ENCODE measurements at places on chromosomes 13 and 19.

- no peak for DNase-seq
Measured at GRCh38 chr13:98922306-98922705, 55.6 kb downstream of the DOCK9 start.

DNA sequence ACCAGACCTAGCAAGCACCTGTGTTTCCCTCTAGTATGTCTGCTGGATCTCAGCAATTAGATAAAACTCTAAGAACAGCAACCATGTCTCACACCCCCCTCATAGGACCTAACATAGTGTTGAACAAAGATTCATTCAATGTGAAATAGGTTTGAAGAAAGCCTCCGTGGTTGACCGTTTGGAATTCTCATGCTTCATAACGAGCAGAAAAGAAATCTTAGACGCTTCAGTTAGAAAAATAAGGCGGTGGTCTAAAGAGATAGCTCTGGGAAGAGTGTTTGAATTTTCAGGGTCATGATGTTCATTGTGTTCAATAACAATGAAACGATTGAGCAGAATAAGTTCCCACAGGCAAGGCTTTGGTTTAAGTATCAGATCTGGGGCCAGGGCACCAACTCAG lies 332.9 kb downstream of the COG6 start:
- no peak for DNase-seq

DNA sequence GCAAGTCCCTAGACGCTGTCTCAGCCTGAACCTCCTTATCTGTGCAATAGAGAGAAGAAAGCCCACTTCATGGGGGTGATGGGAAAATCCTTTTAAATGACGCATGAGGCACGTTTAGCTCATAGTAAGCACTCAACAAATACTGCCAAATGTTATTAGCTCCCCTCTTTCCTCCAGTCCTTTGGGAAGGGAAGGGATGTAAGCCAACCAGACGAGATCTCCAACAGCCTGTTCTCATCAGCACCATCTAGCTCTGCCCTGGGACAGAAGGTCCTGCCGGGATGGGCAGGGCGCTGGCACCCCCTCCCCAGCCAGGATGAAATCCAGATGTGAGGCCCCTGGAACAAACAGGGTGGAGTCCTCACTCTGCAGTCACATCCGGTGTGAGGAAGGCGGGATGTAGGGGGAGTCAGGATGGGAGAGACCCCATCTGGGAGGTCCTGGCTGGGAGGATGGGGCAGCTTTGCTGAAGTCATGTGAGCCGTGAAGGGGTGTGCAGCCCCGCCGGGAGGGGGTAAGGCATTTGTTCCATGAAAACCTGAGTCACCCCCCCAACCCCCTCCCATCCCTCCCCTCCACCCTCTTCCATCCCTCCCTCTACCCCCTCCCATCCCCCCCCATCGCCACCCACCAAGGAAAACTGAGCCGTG lies 4.6 kb downstream of the S1PR2 start:
- DNase-seq = peak; percentile 74

GRCh38 chr13:64248371-64249065 lies 2832.9 kb upstream of the PCDH20 start:
- no peak for DNase-seq

- DNase-seq = no peak
Measured at GRCh38 chr19:58555369-58555885, 522 bp upstream of the CHMP2A start.

DNA sequence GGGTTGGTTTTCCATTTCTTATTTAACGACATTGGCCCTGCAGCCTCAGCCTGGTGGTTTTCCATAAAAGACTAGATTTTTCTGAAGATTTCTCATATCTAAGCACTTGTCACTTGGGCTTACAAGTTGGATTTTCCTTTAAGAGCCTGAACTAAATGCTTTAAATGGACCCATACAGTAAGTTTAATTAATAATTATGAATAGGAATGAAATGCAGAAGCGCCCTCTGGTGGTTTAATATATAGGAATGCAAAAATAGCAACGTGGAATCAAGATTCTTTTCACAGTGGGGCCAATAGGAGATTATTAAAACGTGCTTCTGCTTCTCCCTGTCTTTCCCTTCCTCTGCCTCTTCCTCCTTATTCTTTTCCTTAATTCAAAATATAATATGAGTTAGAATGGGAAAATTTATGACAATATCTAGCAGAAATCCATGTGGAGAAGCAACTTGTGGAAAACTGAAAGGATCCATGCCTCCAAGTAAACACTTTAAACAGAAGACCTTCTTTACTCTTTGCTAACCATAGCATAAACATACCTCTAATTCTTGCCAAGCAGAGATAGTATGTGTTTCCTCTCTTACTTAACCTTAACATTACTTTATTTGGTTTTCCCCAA lies 324.0 kb downstream of the GPC5 start:
- no peak for DNase-seq

- no peak for DNase-seq
Measured at GRCh38 chr19:2922987-2923386, 21.8 kb downstream of the ZNF77 start.

- DNase-seq = no peak
Measured at GRCh38 chr19:38921420-38922274, 8.9 kb downstream of the SARS2 start.

DNA sequence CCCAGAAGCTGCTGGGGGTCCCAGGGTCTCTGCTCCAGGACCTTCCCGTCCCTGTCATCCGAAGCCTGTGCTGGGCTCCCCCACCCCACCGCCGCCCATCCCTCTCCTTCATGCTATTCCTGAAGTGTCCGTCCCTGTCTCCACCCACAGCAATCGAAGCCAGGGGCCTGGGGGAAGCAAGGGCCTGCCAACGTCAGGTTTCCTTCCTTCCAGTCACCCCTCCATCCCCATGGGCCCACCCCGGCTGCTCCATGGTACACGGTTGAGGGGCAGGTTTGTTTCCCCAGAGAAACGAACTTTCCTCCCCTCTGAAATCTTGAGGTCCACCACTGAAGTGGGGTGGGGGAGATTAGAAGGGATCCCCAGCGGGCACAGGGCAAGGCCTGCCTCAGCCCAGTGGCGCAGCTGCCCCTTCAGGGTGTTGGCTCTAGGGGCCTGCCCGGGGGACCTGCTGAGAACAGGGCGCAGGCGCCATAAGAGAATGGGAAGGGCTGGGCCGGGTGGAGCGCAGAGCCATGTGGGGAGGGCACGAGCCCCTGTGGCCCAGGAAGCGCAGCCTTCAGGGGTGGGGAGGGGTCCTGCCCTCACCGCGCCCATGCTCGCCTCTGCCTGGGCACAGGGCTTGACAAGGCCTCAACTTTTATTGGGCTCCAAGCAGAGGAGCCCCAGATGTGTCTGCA lies 16.1 kb downstream of the CEBPG start:
- no peak for DNase-seq

DNA sequence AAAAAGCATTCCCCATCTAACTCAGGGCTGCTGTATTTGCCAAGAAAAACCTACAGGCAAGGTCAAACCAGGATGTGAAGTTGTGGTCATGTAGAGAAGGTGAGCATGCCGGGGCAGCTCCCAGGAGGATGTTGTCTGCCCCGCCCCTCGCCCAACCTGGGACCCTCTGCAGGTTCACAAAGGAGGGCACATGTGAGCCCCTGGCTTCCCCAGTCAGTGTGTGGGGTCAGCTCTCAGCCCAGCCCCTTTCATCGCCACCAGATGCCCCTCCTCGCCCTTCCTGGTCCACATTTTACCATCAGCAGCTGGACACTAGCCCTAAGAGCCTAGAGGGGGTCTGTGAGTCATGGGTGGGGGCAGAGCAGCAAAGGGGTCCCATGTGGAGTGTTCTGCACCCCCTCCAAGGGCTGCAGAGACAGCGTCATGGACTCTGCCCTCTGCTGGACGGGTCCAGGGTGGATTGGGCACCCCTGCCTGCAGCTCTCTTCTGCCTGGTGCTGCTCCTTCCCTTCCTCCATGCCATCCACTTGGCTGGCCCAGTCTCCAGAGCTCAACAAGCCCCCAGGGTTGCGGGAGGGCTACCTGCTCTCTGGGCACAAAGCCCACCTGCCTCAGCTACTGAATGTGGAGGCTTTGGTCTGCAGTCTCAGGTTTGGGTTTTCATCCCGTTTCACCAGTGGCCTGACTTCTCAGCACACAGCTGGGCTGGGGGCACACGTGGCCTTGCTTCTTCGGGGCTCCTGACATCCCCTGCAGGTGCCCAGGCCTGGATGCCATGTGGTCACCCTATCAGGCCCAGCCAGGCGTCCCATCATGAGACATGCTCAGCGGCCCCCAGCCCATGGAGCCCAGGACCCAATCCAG lies 3.7 kb downstream of the PLEKHF1 start:
- no peak for DNase-seq

GRCh38 chr19:21322528-21322927 lies 6.7 kb downstream of the ZNF708 start:
- no peak for DNase-seq

DNA sequence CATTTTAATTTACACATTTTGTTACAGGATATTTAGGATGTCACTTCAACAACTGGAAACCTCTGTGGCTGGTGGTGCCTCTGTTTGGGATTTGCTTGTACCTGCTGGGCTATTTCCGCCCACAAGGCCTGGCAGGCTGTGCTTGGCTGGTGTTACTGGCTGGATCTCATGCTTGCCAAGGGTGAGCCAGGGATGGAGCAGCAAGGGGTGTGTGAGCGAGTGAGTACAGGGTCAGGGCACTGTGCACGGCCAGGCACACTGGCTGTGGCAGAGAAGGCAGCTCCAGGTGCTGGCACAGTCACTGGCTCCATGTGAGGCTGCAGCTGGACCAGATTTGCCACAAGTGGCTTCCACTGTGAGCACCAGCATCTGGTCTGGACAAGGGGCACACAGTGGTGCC lies 1254.8 kb downstream of the SLITRK5 start:
- DNase-seq = no peak

GRCh38 chr13:24502533-24503378 lies 9.8 kb downstream of the PARP4 start:
- DNase-seq = no peak

- DNase-seq = no peak
Measured at GRCh38 chr13:93338030-93338429, 111.4 kb downstream of the GPC6 start.

- DNase-seq = no peak
Measured at GRCh38 chr13:26400545-26400944, 146.6 kb downstream of the CDK8 start.

DNA sequence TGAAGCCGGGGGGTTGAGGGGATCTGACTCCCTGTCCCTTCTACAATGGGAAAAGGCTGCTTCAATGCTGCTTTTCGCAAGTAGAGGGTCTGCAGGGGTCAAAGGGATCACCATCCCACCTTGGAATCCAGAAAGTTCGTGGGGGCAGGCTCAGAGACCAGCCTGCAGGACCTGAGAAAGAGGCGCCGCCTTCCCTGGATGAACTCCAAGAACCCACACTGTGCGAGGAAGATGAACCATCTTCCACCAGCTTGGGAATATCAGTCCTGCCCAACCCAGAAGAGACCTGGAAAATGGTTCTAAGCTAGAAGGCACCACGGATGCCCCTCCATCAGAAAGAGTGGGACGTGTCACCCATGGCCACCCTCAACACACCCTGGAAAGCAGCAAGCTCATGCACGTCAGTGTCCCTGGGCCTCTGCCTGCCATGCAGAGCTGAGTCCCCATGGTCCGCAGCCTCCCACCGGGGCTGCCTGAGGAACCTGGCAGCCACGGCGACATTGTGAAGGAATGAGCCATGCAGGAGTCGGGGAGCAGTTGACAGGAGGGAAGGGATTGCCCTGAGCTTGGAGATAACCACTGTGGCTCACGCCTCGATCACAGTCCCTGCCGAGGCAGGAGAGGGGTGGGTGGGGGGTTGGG lies 14.6 kb downstream of the RAB3D start:
- DNase-seq = no peak

DNA sequence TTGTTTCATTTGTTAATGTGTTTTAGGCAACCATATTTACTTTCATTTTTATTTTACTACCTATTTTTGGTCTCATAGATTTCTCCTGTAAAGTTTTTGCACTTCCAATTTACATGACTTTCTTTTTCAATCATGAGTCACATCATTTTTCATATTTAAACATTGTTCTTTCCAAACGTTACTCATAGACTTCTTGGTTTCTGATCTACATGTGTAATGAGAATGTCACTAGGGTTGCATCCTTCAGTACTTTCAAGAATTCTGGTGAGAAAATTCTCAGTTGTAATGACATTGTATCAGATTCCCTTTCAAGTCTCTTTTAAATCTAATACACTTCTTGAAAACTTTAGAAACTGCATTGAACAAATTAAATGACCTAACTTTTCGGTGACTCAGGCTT lies 991.7 kb downstream of the EFNB2 start:
- no peak for DNase-seq

GRCh38 chr19:2013683-2013961 lies 1.9 kb downstream of the BTBD2 start:
- no peak for DNase-seq

DNA sequence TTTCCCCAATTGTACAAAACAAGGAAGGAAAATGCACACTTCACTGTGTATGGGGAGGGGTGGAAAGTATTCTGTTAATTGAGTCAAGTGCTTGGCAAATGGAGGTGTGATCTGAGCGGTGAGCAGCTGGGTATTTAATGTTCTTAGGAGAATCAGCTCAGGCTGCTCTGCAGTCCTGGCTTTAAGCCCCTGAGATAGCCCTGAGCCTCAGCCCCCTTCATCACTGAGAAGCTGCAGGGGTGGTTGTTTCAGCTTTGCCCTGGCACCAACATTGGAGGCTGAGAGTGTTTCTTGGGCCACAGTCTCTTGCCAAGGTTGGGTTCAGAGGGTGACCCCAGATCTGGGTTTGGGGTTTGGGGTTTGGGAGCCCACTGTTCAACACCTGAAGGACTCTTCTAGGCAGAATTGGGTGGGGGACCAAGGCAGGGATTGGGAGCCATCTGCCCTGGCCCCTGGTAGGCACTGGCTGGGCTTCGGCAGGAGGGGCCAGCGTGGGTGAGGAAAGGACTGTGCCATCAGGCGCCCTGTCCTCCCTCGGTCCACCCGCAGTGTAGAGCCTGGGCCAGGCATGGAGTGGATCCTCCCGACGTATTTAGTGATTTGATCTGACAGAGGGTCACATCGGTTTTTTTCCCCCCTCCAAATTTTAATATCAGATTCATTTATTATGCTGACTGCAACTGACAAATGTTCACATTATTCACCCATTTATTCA lies 66.7 kb upstream of the ZNF536 start:
- DNase-seq = no peak

GRCh38 chr13:86862137-86862536 lies 809.0 kb upstream of the SLITRK5 start:
- DNase-seq = no peak

DNA sequence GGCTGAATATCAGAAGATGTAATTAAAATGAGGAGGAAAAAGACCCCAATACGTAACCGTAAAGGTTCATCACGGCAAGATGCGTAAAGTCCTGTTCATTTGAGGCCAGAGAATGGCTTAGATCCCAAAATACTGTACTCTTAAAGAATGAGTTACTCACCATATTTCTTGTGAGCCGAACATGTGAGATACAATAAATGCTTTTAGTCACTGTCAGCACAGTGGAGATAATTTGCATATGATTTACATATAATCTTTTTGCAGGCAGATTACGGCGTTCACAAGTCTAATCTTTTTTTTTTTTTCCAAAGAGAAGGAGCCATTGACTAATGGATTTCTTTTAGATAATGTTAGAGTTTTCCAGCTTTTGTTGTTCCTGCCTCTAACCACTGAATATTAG lies 28.4 kb downstream of the AMER2 start:
- DNase-seq = no peak
